ENCODE measurements at places on chromosomes 4 and X.

- DNase-seq, result no peak
These were observed at the start of gene ANXA10 for GRCh38 chr4:168092176-168092712. ANXA10 (plus strand) TSS chr4:168092537; CDS start chr4:168092701, 164 bp downstream.

GRCh38 chrX:75522565-75523431 is at the start of gene ZDHHC15:
ZDHHC15 (minus strand) TSS chrX:75523037; CDS start chrX:75523024, 13 bp downstream.
- peak; percentile 12 for DNase-seq

DNA sequence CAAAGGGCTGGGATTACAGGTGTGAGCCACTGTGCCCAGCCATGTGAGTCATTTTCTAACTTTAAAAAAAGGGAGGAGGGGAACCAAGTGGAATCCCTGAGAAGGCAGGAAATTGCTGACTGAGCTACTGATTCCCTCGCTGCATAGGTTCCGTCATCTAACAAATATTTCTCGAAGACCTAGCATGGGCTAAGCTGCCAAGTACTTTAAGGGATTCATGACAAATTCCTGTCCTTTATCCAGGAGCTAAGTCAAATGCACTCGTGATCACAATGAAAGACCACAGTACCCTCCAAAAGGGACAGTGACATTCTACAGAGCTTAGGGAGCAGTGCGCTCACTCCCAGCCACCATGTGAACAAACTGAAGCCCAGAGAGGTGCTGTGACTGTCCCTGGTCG is 33.2 kb upstream of the MAN2B2 start:
- no peak for DNase-seq

- DNase-seq, result no peak
These were observed 25.1 kb downstream of the XIAP start for GRCh38 chrX:123884809-123885408.

GRCh38 chr4:65669111-65670019 is 924 bp downstream of the EPHA5 start:
- no peak for DNase-seq

GRCh38 chr4:33715841-33716395 is 2528.4 kb downstream of the ARAP2 start:
- no peak for DNase-seq

- DNase-seq, result no peak
These were observed 288.5 kb downstream of the ASMT start for GRCh38 chrX:1903236-1903935.

- peak; percentile 43 for DNase-seq
These were observed 30.8 kb downstream of the RTL5 start for GRCh38 chrX:72100824-72101351.

DNA sequence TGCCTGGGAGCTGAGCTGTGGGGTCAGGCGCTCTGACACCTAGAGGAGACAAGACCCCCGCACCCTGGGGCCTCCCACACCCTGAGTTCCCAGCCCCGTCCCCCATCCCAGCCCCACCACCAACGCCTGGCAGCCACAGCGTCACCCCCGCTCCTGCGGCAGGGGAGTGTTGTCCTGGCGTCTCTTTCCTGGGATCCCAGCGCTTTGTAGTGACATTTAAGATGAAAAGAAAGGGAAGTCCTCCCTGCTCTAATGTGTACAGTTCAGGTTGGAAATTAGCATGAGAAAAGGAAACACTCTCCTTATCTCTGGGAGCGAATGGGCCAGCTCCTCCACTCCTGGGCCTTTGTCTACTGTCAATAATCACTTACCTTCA is 112.1 kb downstream of the FAM53A start:
- DNase-seq, result no peak

GRCh38 chr4:89136525-89136924 is 25.2 kb downstream of the TIGD2 start:
- no peak for DNase-seq

GRCh38 chr4:109383823-109384222 is 49.8 kb upstream of the SEC24B start:
- no peak for DNase-seq

DNA sequence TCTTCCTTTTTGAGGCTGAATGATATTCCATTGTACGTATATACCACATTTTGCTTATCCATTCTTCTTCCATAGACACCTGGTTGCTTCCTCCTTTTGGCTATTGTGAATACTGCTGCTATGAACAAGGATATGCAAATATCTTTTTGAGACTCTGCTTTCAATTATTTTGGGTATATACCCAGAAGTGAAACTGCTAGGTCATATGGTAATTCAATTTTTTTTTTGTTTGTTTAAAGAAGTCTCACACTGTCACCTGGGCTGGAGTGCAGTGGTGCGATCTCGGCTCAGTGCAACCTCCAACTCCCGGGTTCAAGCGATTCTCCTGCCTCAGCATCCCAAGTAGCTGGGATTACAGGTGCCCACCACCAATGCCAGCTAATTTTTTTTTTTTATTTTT is 75.3 kb downstream of the METTL14 start:
- no peak for DNase-seq

DNA sequence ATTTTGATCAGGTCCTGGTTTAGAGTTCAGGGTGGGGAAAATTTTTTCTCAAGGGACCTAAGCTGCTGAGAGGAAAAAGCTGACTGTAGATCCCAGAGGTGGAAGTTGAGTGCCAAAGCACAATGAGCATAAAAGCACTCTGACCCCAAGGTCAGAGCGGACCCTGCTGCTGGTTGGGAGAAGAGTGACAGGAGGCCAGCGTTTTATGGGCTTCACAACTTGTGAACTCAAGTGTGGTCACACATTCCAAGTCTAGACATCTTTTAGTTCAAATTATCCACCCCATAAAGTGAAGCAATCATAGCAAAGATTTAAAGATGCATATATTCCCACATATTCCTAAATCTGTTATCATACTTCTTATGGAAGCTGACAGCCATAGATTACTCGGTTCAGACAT is 220.3 kb downstream of the CHIC2 start:
- no peak for DNase-seq

DNA sequence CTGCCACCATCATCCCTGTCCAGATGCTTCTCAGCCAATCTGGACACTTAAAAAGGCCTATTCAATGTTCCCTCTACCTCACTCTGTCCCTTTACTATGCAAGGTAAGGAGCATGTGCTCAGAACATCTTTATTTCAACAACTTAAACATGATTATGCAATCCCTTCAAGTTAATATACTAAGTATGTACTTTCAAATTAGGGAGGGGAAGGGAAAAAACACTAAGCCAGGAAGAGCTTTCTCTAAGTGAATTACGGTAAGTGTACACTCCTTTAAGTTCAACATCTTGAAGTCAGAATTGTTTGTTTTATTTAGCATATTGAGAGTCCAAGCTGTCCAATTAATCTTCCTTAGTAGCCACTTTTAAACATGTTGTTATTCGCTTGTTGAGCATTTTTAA is 14.1 kb downstream of the SLC10A7 start:
- no peak for DNase-seq

GRCh38 chr4:104352211-104352610 is 142.5 kb downstream of the CXXC4 start:
- no peak for DNase-seq

DNA sequence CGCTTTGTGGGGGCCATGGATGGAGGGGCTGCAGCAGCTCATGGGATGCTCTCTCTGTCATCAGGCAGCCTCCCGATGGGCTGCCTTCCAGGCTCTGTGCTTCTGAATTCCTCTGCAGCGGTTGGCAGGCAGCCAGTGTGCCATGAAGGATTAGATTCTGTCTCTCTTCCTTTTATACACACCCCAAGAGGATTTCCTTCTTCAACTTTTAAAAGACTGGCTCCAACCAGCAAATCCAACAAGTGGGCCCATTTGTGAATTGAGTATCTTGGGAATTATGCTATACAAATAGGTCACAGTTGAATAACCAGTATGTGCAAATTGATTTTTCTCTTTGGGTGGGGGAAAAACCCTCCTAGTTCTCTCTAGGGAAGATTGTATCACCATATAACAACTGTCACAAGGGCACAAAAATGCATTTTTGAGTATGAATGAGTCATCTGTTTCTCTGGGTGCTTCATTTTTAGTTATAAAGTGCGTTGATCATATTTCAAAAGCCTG is 96.8 kb upstream of the FAT1 start:
- no peak for DNase-seq

DNA sequence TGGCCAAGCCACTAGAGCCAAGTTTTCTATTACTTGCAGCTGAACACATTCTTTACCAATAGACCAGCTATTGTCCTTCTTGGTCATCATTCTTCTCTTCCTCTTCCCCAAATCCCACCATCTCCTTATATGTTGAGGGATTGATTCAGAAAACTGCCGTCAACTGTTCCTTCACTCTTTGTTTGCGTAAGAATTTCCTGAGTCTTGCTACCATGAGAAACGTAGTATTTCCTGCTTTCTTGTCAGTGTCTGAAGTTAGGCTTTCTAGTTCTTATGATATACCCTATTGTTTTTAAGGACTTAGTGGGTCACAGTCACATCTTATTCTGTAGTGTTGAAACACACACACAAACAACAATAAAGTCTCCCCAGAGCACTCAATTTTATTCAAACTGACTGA is 20.1 kb downstream of the IGFBP7 start:
- no peak for DNase-seq

- no peak for DNase-seq
These were observed 78.2 kb upstream of the QRFPR start for GRCh38 chr4:121459026-121459425.

GRCh38 chr4:98669577-98669976 is 11.2 kb upstream of the TSPAN5 start:
- DNase-seq, result no peak

DNA sequence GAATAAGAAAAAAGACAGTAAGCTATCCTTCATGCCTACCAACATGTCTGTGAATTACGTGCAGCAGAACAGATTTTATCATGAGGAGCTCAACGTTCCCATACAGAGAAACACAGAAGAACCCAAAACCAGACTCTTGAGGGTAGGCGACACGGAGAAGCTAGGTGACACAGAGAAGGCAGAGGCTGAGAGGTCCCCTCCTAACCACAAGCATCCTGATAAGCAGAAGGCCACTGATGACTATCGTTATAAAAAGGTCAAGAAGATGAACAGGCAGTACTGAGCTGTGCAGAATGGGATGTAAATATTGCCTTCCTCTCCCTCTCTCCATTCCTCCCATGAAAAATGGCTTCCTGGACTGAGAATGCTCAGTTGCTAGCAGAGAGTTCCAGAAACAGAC is 350.2 kb upstream of the BOD1L1 start:
- no peak for DNase-seq

GRCh38 chr4:36256398-36256891 is 12.1 kb upstream of the ARAP2 start:
- DNase-seq, result no peak

DNA sequence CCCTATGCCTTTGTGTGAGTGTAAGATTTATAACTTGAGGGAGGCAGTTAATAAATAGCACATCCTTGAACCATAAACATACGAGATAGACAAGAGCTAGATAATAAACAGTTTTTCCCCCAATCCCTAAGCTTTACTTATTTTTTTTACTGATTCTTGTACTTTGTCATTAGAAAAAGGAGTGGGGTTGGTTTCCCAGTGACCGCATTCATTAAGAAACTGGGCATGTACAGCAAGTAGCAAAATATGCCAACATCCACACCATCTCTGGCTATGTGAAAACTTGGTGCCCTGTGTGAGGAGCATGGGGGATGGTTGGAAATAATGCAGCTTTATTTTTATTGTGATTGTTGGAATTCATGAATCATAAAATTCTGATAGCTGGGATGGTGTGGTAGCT is 176.2 kb downstream of the CBR4 start:
- no peak for DNase-seq

DNA sequence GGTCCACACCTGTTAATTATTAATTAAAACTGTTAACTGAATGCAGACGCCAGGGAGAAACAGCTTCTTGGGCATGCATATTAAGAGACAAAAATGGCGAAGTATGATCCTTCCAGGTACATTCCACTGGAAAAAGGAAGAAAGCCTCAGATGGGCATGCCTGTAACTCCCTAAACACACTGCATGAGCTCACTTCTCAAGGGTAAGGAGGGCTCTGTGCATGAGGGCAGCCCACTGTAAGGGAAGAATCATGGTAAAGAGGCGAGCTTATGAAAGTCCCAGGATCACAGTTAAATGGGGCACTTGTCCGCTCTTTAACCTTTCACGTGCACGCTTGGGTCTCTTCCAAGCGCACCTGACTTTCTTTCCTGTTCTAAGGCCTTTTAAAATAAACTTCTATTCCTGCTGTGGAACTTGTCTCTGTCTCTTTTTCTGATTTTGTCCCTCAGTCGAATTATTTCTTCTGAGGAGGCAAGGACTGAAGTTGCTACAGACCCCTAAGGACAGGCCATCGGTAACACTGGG is 321.7 kb downstream of the PPP1R2C start:
- DNase-seq, result no peak

DNA sequence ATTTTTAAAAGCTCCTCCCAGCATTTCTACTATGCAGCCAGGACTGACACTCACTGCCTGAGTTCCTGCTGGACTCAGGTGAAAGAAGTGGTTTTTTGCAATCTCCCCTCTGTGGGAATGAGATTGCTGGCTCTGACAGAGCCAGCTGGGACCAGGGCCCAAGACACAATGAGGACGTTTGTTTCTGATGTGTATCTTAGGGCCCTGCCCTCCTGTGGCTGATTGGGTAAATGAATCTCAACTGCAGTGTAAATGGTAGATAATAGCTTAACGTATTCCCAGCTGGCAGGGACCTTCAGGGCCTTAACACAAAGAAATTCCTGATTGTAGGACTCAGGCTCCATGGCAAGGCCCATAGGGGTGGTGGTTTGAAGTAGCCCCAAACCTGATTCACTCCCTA is 85.8 kb upstream of the PRPS1 start:
- no peak for DNase-seq

GRCh38 chr4:185205697-185206342 is 2.0 kb upstream of the CFAP97 start:
- no peak for DNase-seq

GRCh38 chr4:125360727-125361126 is 46.0 kb downstream of the FAT4 start:
- no peak for DNase-seq

- no peak for DNase-seq
These were observed 60.7 kb upstream of the RAPGEF2 start for GRCh38 chr4:159042097-159042605.

DNA sequence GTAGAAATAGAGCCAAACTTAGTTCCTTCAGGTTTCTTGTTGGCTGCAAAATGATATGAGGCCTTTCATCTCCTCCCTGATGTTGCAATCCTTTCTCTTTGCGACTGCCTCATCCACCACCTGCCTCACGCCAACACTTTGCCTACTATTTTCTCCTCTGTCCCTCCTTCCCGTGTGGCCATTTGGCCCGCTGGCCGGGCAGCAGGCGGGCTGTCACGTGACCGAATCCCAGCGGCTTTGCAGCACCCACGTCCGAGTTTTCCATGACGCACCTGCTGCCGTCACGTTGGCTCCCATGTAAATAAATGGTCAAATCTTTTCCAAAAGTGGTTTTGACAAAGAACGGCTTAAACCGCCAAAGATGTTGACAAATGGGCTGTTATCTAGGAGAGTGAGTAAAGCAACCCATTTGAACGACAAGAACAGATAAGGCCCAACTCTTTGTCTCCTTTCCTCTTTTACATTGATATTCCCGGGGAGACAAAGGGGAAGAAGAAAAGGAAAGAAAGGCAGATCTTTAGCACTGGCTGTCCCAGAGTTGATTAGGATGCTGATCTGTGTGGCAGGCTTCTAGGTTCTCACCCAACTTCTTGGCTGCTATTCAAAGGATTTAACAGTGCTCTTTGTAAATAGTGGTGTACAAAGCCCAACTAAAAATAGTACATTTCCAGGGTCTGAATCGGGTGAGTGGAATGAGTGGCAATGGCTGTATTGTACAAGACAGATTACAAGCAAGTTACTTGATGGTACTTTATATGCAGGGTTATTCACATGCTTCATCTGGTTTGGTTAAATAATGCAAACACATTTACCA is 174.2 kb upstream of the JADE1 start:
- DNase-seq, result no peak
